Forelimb muscle (tissue), 1 donor: ENCODE measurements at places on chromosomes 2 and 18.

DNA sequence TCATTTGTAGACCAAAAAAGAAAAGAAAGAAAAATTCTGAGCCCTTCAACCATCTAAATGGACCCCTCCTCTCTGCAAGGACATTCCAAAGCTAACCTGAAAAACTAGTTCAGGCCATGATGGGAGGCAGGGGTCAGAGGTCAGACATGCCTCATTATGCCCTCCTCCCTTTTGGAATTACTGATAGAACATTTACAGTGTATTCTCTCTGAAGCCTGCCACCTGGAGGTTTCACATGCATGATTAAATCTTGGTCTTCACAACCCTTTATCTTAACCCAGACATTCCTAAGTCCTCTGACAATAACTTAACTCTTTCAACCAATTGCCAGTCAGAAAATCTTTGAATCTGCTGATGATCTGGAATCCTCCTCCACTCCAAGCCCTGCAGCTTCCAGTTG lies 86.0 kb downstream of the SPP2 start:
- DNase-seq: no peak

GRCh38 chr2:227627769-227628168 lies 10.5 kb downstream of the SCYGR4 start:
- DNase-seq: no peak

DNA sequence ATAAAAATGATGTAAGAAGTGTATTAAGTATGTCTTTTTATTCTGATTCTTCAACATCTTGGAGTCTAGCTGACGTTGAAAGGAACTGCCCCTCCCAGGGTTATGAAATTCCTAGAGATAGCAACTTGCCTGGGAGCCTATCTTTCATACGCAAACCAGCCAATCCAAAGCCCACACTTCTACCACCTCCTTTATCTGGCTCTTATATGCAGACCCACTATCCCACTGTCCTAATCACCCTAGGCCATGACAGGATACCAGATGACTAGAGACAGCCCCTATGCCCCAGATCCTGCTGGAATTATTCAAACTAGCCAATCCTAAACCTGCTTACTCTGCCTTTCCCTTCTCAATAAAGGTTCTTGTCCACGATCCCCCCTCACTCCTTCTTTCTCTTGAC lies 11.8 kb upstream of the CDC42EP3 start:
- DNase-seq: no peak

DNA sequence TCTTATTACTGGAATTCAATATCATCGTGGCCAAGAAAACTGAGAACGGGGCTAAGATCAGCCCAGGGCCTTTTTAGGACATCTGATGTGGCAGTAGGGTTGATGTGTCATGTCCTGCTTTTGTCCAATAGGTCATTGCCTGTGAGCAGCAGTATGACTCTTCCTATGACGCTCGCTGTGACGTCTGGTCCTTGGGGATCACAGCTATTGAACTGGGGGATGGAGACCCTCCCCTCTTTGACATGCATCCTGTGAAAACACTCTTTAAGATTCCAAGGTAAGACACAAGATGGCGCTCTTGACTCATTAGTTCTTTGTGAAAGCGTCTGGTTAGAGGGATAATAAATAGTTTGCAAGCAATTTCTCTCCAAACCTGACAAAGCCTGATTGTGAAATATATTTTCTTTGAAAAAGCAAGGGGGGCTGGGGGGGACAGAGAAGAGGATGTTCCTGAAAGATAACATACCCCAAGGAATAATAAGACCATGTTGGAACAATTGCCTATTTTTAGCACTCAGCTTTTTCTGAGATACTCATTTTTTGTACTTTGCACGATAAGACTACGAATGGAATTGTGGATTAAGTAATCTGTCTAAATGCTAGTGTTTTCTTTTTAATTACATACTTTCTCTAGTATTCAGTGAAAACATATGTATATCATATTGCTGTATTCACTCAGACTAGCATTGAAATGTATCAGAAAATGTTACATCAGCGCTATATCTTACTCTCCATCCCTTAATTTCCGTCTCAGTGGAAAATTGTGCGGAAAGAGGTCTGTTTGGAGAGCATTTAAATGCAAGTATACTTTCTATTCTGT lies 58.1 kb downstream of the MYO3B start:
- DNase-seq: no peak

DNA sequence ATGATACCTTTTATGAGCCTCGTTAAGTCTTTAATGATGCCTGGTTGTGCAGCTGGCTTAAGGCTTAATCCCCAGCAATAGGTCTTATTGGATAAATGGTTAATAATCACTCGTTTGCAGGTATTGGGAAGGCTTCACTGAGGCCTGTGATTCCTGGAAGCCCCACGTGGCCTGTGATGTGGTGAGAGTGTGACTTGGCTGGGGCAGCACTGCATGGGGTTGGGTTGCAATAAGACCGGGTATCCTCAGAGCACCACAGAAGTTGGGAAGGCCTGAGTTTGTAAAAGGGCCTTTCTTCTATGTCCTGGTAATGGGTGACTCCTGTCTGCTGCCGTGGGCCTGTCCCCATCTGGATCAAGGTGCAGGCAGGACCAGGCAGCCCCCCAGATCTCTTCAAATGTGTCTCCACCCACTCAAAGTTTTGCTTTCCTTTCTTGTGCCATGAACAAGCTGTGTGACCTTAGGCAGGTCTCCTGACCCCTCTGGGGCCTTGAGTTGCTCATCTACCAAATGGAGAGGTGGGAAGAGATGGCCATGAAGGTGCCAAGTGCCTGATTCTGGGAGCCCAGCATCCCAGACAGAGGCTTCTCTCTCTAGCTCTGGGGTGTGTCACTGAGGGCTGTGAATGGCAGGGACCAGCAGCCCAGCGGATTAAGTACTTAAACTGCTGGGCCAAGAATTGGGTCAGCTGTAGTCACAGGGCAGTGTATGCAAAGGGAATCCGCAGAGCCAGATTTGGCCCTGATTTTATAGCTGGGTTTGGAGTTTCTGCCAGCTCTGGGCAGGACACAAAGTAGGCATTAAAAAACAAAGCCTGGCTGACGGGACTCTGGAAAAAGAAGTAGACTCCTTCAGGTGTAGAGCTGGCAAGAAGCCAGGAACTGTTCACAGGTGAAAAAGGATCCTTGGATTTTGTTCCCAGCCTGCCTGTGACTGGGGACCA lies 24.4 kb downstream of the LBH start:
- no peak for DNase-seq

- no peak for DNase-seq
Measured at GRCh38 chr18:5051207-5051606, 145.8 kb downstream of the AKAIN1 start.

GRCh38 chr2:20882466-20883170 lies 59.7 kb upstream of the LDAH start:
- no peak for DNase-seq

- DNase-seq: no peak
Measured at GRCh38 chr18:10296491-10296890, 157.9 kb upstream of the APCDD1 start.

GRCh38 chr18:13461469-13461868 lies 242.9 kb downstream of the LDLRAD4 start:
- no peak for DNase-seq

- no peak for DNase-seq
Measured at GRCh38 chr18:58338961-58339592, 289.8 kb downstream of the ALPK2 start.

- no peak for DNase-seq
Measured at GRCh38 chr2:189608170-189608569, 27.6 kb upstream of the SLC40A1 start.

GRCh38 chr2:218782528-218782844 lies 539 bp downstream of the CYP27A1 start:
- DNase-seq: no peak

- DNase-seq: no peak
Measured at GRCh38 chr2:192499476-192499875, 304.7 kb upstream of the TMEFF2 start.

DNA sequence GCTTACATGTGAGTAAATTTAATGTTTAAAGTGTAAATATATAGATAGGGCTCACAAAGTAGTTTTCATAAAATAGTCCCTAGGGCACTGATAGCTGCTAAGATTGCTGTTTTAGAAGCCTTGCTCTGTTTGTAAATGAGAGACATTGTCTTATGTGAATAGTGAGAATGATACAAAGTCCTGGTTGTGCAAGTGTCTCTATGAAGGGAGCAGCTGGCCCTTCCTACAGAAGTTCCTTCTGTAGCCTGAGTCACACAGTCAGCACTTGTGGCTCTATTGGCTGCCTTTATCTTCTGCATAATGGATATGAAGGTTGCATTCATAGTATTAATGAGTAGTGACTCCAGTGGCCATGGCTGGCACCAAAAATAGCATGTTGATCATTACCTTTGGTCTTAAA lies 279.7 kb downstream of the OSR1 start:
- no peak for DNase-seq

DNA sequence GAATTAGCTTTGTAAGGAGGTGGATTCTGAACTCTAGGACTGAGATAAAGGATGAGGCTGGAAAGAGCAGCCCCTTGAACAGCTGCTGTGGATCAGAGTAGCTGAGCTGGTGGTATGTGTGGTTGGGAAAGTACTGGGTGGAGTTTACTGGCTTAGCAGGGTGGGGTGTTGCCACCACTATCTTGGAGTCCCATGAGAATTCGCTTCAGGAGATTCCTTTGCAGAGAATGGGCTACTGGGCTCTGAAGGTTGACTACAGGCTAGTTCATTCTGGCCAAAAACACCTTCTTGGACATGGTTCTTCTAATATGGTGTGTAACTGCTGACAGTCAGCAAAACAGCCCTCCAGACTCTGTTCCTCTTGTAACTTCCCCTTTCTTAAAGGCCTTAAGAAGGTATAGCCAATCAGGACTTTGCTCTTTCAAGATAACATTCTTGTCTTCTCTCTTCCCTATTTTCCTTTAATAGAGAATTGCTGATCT lies 52.7 kb downstream of the TET3 start:
- DNase-seq: no peak

GRCh38 chr2:138228101-138228500 lies 263.8 kb downstream of the HNMT start:
- DNase-seq: no peak

DNA sequence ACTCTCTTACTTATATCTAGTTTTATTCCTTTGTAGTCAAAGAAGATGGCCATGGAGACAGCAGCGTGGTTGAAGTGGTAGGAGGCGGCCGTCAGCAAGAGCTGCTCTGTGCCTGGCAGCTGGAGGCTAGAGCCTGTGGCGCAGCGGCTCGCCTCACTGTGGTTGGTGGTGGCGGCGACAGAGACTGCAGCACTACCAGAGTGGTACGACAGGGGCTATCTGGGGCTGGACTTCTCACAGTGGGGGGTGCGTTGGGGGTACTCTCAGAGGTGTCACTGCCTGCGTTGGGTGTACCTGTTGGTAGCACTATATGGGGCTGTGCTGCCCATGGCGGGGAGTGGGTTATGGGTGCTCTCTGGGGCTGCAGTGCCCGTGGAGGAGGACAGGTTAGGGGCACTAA lies 8.5 kb upstream of the ANKRD62 start:
- DNase-seq: no peak

DNA sequence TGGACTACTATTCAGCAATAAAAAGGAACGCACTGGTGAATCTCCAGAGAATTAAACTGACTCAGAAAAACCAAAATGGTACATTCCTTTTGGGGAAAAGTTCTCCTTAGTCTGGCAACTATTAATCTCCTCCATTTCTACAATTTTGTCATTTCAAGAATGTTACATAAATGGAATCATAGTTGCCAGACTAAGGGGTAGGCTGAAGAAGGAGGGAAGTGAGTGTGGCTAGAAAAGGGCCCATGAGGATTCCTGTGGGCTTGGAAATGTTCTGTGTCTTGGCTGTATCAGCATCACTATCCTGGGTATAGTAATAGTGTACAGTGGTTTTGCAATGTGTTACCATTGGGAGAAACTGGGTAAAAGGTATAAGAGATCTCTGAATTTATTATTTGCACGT lies 72.4 kb downstream of the ZAP70 start:
- no peak for DNase-seq

DNA sequence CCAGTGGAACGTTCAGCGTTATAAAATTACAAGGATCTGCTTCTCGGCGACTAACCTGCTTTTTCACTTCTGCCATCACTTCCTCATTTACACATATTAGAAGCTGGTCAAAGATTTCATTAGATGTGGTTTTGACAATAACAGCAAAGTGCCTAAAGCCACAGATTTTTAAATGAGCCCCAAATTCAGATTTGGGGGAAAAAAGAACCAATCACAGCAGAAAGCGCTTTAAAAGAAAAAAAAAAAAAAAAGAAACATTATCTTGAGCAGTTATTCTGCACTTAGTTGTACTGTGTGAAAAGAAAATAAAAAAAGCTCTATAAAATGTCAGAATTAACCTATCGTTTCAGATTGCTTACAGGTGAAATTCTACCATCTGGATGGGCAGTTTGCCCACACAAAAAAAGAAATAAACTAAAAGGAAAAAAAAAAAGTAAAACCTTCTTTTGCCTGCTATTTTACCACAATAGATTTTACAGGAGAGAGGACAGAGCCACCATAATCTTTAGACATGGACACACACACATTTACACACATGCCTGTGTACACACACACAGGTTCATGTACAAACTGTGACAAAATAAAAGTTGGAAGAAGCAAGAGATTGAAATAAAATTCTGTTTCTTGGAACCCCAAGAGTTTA lies 167.2 kb downstream of the TCF4 start:
- no peak for DNase-seq

- DNase-seq: no peak
Measured at GRCh38 chr18:52325997-52326396, 14.0 kb upstream of the DCC start.

- no peak for DNase-seq
Measured at GRCh38 chr2:156110890-156111289, 221.6 kb downstream of the NR4A2 start.

DNA sequence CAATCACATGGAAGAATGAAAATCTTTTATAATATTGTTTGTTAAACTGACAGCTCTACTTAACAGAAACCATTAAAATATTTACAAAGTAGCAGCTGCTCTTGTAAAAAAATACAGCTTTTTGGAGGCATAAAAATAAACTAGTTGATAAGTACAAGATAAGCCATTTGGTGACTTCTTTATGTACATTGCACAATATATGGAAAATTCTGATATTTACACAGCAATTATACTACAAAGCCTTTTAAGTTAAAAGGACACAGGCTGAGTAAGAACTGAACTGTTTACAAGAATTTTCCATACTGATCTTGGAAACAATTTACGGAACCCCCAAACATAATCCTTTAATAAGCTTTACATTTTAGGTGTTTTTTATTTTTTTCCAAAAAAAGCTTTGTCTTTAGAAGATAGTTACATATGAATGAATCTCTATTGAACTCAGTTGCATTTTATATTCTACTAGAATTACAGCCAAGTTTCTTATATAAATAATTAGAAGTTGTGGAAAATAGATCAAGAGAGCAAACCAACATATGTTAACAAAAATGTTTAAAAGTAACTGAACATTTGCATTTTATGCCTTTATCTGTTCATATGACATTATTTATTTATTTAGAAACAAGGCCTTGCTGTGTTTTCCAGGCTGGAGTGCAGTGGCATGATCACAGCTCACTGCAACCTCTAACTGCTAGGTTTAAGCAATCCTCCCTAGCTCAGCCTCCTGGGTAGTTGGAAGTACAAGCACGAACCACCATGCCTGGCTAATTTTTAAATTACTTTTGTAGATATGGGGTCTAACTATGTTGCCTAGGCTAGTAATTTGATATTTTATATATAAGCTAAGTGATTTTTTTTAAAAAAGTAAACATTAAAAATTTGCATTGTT lies 142.5 kb downstream of the OTX1 start:
- DNase-seq: no peak

GRCh38 chr2:16661936-16662839 lies 3.4 kb downstream of the CYRIA start:
- no peak for DNase-seq

GRCh38 chr2:101011152-101011551 lies 9.1 kb downstream of the RPL31 start:
- DNase-seq: no peak
